T-cell (primary cell): ENCODE measurements at places on chromosomes 1 and 21.
A peak's percentile ranks its signal among the peaks of the same experiment; 100 is the strongest.

- no peak for DNase-seq
These were observed 31.1 kb downstream of the INAVA start for GRCh38 chr1:200925831-200926230.

DNA sequence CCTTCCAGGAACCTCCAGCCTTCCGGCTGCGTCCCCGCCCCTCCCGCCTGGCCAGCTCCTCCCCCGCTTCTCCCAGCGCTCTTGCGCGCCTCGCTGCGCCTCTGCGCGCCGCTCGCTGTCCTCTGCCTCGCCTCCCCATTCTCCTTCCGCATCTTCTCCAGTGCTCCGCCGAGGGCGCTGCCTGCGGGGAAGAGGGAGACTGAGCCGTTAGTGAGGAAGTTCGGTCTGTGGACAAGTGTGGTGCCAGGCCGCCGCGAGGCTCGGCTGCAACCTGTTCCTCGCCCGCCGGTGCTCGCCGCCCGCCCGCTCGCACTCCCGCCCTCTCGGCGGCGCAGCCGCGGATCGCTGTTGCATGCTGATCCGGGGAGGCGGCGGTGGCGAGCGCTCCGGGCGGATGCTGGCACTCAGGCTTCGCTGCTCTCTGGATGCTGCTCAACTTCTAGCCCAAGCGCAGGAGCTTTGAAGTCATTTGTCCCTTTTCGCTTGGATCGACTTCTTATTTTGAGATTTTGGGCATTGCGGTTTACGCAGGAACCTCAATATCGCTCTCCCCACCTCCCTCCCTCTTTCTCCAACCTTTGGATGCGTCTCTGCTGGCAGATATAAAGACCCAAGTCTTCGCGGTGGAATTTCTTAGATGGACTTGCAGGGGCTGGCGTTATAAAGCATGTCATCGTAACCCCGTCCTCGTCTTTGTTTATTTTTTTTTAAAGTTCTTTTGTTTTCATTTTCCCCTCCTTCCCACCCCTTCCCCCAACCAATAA, 614 bp upstream of the CACNA1E start:
- peak; percentile 3 for DNase-seq

DNA sequence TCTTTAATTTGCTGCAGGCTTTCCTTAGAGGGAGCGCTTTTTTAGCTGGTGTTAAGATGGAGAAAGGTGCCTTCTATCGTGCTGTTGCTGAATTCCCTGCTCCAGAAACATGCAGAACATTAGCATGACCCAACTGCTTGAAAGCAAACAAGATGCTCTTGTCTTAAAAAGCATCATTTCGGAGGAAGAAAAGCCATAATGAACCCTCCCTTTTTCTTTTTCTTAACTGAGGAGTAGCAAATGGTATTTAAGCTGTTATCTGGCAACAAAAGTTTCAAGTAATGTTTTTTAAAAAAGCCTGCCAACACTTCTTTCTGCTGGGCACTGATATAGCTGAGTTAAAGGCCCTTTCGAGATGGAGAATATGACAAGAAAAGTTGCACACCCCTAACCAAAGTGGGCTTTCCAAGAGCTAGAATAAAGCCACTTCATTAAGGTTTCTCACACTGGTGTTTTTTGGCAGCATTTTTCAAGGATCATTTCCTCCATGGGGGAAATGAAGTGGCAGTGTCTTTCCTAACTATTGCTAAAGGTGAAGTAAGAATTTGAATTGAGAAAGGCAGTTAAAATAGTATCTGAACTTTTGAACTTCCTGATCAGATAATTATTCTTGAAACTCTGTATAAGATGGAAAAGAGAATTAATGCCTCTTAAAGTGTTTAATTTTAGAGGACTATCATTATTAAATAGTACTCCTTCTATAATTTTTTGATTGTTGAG, 38.8 kb downstream of the ST6GALNAC5 start:
- DNase-seq = no peak

DNA sequence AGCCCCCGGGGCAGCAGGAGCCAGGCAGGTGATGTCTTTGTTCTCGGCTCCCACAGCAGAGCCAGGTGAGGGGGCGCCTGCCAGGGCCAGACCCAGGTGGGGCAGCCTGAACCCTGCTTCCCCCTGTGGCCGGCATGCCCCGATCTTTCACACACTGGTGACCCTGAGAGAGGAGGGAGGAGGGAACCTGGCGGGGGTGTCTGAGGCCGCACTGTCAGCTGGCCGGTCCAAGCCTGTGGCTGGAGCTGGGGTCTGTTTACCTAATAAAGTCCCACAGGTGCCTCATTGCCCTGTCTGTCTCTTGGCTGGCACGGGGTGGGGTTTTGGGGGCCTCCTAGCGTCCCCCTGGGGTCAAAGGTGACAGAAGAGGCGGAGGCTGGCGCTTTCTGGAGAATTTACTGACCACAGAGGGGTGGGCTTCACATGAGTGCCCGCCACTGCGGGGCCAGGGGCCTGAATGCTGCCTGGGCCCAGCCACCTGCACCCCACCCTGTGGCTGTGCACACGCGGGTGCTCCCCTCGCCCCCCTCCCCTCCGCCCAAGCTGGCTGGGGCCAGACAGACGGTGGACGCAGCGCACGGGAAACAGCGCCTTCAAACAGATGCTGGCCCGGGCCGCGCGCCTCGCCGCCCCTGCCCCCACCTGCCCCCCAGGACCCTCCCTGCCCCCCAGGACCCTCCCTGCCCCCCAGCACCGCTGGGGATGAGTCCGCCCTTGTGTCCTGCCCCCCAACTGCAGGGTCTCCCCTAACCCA, 5.8 kb downstream of the TMEM240 start:
- no peak for DNase-seq

DNA sequence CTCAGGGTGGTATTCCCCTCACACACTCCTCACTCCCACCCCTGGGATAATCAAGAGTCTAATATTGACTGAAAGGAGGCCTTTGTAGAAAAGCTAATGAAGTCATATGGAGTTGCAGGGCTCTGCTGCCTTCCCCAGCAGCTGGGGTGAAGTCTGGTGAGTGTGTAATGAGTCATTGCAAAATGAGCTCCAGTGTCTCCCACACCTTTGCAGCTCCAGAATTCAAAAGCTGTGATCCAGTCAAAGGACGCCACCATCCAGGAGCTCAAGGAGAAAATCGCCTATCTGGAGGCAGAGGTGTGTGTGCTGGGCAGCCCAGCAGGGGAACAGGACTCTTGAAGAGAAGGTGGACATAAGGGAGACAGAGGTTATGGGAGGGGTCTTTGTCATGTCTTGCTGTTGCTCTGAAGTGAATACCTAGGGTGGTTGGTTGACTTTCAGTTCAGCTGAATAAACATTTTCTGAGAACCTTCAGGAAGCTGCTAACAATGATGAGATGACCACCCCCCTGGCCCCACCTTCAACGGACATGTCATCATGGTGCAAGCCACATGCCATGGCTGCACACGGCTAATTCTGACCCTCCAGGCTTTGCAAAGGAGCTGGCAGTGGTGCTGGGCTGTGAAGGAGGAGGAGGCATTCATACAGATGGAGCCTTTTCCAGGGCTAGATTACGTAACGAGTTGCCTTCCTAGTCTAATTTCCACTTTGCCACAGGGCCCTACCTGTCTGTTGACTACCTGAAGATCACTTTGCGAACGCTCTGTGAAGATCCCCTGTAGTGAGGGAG, 32.2 kb upstream of the SNX27 start:
- no peak for DNase-seq

- no peak for DNase-seq
These were observed 48.8 kb upstream of the LRRC8D start for GRCh38 chr1:89771991-89772560.

- no peak for DNase-seq
These were observed 66.5 kb upstream of the RCC1 start for GRCh38 chr1:28439320-28439719.

DNA sequence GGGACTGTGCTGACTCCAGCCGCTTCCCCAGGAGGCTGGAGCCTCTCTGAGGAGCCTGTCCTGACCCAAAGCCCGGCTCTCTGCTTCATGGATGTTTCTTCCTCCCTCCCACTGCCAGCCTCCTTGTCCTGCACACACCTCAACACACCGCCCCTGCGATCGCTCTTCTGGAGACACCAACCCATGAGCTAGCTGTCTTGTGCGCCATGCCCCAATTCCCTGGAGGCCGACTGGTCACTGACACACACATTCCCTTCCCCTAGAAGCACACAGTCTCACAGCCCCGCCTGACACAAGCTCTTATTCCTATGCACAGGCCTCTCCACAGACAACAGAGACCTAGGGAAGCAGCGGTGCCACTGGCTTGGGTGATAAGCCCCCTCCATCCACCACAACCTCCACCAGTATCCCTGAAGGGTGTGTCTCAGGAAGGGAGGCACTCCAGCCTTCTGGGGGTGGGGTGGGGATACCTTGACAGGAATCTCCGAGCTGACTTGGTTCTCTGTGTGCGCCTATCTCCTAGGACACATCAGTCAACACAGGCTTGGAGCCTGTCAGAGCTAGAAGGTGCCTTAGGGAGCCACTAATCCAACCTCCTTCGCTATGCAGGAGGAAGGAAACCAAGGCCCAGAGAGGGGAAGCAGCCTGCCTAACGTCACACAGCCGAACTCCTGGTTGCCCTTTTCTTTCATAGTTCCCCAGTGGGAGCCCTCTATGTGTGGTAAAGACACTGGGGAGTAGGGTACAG, 31.1 kb downstream of the AHDC1 start:
- no peak for DNase-seq
